Endothelial cell of umbilical vein (primary cell): ENCODE measurements at places on chromosomes 6 and 20. TPM values are rescaled to one million over a fixed set of nuclear protein-coding genes. Genes with fewer than 3 reads are reported as not detected.

- DNase-seq, result peak; percentile 94
These were observed 92.0 kb downstream of the ATXN1 start for GRCh38 chr6:16669227-16669626.

DNA sequence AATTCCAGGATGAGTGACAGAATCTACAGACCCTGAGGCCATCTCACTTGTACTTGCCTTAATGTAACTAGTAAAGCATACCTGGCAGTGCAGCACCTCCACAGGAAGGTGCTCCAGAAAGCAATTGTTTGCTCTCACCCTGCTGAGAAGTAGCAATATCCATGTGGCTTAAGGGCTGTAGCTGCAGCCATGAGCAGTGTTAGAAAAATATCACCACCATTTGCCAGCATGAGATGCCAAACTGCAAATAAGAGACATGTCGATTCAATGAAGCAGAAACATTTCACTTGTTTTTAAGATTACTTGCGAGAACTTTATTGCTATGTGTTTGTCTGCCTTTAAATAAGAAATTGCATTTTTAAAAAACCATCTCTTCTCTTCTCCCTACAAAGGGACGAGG lies 151.5 kb downstream of the PRL start:
- no peak for DNase-seq

DNA sequence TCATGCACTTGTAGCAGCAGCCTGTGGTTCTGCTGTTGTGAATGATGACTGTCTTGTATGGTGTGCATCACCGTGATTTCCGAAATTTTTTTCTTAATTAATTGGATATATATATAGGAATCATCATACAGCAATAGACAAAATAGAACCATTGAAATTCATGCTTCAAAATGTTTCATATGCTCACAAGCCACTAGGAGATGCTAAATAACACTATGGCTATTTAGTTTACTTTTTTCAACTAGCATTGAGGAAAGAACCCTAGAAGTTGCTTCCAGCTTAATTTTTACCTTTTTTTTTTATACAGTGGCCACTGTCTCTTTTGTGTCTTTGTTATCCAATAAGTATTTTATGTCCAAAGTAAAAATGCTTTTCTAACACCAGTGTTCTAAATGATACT lies 485.4 kb downstream of the CDKAL1 start:
- DNase-seq, result peak; percentile 24

DNA sequence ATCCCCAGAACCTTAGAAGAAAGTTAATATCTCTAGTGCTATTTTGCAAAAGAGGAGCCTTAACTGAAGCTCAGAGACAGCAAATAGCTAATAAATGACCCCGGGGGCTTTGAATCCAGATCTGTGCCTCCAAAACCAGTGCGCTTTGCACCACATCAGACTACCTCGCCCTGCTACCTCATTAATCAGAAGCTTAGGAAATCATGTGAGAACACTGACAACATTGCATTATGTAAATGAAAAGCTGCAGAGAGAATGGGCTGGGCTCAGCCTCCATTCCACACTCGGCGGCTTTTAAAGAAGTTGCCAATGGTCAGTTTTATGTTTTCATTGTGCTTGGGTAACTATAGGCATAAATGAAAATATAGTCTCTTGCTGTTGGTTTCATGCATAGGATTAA lies 54.0 kb upstream of the STMND1 start:
- DNase-seq, result no peak

DNA sequence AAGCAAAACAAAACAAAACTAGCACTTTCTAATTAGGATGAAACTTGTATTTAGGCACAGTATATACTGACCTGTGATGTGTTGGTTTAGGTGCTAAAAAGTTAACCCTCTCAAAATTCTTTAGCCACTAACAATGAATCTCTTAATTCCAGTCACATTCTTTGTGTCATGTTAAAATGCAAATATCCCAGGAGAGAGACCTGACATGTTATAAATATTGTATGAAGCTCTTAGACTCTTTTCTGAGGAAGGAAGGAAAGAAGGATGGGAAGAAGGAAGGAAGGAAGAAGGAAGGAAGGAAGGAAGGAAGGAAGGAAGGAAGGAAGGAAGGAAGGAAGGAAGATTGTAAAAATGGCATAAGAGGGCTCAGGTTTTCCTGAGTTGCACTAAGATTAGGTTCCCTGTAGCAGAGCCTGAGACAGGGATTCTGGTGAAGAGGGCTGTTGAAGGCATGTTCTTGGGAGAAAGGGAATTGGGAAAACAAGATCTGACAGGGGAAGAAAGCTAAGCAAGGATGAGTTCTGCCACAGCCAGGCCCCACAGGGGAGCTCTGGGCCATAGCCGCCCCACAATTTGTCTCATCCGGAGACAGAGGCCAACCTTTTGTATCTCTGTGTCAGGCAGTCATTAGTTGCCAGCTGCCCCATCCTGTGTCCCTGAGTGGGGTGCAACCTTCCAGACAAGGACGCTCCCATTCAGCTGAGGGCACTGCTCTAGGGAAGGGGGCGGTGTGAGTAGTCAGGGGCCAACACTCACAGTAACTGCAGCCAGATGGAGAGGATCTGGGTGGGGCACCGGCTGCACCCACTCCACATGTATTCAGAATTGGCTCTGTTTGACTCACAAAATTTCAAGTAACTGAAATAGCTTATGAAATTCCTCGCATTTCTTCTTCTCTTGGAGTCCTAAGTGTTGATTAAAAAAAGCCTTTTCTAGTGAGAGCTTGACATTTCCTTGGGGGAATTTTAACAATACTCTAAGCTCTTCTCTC lies 189.3 kb upstream of the ARG1 start:
- no peak for DNase-seq

- peak; percentile 55 for DNase-seq
These were observed 33.1 kb downstream of the SRC start for GRCh38 chr20:37378785-37379598.

GRCh38 chr20:38304845-38305447 lies 990 bp downstream of the BPI start:
- peak; percentile 30 for DNase-seq

DNA sequence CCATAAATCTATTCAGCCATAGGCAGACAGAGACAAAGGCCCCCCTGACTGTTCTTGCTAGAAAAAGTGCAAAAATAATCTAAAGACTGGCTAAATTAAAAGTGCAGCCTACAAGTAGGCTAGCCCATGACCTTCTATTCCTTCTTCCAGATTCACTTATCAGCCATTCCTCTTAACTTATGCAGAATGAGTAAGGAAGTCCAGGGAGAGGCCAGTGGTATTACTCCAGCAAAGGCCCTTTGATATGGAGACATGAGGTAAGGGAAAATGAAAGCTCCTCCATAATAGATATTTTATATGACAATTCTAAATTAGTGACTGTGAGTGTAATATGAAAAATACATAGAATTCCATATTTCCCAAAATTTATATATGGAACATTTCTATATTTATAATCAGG lies 199.4 kb downstream of the TBC1D32 start:
- no peak for DNase-seq

- no peak for DNase-seq
These were observed 40.7 kb downstream of the DACT2 start for GRCh38 chr6:168278904-168279303.

DNA sequence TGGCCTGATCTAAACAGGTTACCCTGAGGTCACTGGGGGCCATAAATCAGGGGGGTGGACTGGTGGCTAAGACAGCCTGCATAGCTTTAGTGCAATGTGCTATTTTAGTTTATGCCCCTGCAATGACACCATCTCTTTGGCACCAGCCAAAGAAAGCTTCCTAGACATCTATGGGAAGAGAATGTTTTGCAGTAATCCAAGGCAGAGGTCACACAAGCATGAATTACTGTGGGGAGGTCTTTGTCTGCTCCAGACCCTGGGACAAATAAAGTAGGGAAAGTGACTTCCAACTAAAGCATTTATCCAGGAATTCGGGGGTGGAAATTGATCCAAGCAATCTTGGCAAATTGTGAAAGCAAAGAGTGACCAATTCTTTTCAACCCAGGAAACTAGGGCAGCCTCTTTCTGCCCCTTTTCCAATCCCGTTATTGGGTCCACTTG lies 5.3 kb downstream of the RIPOR2 start:
- DNase-seq, result peak; percentile 44

- no peak for DNase-seq
These were observed 15.1 kb upstream of the LAMP5 start for GRCh38 chr20:9499126-9499899.

GRCh38 chr6:142518761-142519160 lies 217.0 kb downstream of the ADGRG6 start:
- no peak for DNase-seq

DNA sequence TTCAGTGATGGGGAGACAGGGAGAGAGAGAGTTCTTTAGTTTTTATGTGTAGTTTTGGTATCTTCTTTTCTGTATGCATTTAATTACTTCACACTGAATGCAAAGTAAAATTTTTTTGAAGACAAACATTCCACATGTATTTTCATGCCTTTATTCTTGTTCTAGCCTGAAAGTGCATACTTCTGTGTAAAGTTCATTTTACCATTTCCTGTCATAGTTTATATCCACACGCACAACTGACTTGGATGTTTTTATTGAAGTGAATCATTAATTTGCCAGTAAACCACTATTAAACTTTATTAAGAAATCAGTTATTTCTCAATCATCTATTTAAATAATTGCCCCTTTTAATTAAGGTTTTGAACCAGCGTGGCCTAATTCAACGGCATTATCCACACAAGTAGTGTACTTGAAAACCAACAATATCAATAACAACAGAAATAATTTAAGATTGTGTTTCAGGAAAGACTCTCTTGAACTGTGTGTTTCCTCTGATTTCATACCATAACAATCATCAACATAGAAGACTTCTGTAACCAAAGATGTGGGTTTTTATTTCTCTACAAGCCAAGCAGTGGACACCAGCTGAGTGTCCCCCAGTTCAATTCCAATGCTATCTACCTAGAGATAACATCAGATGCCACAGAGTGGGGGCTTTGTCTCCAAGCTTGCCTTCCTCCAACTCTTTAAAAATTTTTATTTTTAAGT lies 512.7 kb upstream of the JAG1 start:
- DNase-seq, result peak; percentile 75

DNA sequence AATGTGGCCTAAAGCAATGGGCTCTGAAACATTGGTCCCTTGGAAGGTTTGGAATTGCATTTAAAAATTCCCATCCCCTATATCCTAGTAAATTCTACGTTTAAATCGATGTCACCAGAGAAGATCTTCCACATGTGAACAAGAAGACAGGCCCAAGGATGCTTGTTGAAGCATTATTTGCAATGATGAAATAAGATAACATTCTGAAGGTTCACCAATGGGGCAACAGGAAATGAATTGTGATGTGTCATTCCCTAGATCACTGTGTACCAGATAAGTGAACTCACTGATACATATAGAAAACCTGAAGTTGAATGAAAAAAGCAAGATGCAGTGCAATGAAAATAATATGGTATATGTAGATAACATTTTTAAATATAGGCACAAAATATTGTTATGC lies 464.3 kb upstream of the BTBD3 start:
- DNase-seq, result peak; percentile 64

DNA sequence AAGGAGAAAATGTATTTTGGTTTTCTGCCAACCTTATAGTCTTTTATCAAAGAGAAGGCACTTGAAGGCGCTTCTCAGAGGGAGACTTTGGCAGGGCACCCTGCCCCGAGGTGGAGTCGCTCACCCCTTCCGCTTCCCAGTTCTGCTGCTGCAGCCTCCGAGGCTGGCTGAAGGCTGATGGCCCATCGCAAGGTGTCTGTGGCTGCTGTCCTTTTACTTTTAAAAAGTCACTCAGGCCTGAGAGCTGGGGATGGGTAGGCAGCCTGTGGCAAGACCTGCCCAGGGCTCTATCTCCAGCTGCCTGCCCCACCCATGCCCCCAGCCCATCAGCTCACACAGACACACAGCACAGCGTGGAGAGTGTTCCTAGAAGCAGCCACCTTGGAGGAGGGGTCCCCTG lies 206.6 kb upstream of the CST7 start:
- no peak for DNase-seq

DNA sequence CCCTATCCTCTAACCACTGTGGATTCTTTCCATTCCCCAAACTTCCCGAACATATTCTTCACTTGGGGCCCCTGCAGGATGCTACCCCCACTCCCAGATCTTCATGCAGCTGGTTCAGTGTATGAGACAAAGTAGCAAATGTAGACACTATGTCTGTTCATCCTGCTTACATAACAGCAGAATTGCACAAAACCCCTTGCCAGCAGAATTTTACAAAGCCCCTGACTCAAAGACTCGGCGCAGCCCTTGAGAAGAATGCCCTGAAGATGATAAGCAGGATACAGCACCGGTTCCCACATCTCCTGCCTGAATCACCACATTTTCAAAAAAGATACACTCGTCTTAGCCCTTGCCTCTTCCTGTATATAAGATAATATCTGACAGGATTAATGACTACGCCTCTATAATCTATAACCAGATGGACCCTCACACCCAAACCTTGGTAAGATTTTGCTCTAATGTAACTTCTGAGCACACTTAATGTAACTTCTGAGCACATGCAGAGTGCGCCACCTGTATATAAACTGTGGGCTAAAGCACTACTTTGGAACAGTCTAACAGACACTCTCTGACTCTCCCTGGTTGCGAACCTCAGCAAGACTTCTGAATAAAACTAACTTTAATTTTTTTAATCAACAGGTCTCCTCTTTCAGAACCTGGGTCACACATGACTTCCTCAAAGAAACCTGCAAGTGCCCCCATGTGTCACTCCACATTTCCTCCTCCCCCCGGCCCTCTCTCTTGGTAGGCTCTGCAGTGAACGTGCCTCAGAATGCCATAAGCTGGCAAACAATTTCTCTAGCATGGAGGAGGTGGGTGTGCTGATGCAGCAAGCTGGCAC lies 28.7 kb downstream of the RALGAPA2 start:
- DNase-seq, result no peak

GRCh38 chr6:35879151-35879550 lies 41.7 kb downstream of the SRPK1 start:
- no peak for DNase-seq

DNA sequence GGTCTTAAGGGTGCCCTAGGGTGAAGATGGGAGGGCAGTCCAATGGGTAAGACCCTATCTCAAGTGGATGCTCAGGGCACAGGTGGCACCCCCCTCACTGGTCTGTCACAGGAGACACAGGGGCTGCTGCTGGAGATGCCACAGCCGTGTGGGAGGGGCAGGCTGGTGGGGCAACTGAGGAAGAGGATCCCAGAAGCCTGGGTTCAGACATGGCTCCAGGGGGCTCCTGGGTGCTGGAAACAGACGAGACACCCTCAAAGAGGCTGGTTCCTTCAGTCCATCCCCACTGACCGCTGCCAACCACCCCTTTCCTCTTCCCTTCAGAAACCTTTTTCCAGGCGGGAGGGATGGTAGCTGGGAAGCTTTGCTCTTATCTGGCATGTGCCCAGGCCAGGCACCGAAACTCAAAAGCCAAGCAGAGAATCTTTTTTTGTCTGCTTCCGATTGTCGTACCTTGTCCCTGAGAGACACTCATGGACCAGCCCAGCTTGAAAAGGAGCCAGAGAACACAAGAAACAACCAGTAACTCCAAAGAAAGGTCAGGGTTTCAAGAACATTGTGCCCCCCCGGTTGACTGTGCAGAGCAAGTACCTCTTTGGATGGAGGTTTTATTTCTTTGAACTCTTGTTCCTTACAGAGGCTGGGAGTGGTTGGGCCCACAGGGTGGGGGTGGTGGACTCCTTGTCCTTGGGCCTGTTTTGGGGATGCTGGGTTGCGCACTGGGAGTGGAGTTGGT lies 28.5 kb upstream of the EMILIN3 start:
- DNase-seq, result no peak

LEMD2 gene
- total RNA-seq, result 81.8 and 84.3 TPM in 2 replicates

RAMACL gene
- total RNA-seq, result 4.0 and 5.3 TPM in 2 replicates

PGC gene
- not detected in 2 replicates for total RNA-seq

KCNK5 gene
- not detected in 2 replicates for total RNA-seq

EEF1E1 gene
- 58.1 and 62.4 TPM in 2 replicates for total RNA-seq

FAM184A gene
- 0.84 and 0.95 TPM in 2 replicates for total RNA-seq

PTK6 gene
- total RNA-seq, result 0.18 TPM in 1 of 2 replicates, not detected in the other

BPIFA1 gene
- total RNA-seq, result not detected in 2 replicates

CEP162 gene
- total RNA-seq, result 8.8 and 10.8 TPM in 2 replicates

PLA2G7 gene
- not detected in 2 replicates for total RNA-seq

KCNK16 gene
- total RNA-seq, result not detected in 2 replicates

PRSS35 gene
- total RNA-seq, result not detected in 2 replicates
